Thoracic aorta (tissue), 2 donors: ENCODE measurements at places on chromosomes 7 and 10.

GRCh38 chr10:102982296-102982695 lies 64.2 kb downstream of the CNNM2 start:
- no peak for DNase-seq
- peaks cover 21% of the 10 kb centered on the region for H3K4me1 ChIP-seq
- H3K27me3 ChIP-seq = no peaks in the 10 kb centered on the region
- H3K4me3 ChIP-seq = no peak overlapping the region
- H3K36me3 ChIP-seq = no peaks in the 10 kb centered on the region

DNA sequence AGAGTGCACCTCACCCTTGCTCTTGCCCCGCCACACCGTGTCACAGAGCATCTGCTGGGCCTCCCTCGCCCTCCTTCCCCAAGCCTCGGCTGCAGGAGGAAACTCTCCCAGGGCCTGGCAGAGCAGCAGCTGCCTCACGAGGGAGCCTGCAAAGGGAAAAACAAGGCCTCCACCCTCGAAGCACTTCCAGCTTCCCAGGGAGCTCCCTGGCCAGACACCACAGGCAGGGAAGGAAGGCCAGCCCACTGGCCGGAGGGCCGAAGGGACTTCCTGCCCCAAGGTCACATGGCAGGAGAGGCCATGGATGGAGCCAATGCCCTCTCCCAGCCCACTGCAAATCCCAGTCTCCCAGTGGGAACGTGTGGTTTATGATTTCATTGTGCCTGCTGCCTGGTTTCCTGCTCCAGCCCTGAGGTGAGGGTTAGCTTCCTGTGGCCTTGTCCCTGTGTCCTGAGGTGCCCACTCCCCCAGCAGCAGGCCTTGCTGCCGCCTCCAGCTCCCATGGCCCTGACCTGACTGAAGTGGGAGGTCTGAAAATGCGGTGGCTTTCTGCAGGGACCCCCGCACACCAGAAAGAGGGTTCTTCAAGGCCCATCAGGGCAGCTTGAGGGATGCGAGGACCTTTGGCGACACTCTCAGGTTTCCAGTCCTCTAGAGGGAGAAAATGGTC lies 100.5 kb upstream of the PPIF start:
- peak overlapping the region; percentile 98 for H3K27ac ChIP-seq
- DNase-seq = no peak
- H3K4me3 ChIP-seq = peak overlapping the region; percentile 4

DNA sequence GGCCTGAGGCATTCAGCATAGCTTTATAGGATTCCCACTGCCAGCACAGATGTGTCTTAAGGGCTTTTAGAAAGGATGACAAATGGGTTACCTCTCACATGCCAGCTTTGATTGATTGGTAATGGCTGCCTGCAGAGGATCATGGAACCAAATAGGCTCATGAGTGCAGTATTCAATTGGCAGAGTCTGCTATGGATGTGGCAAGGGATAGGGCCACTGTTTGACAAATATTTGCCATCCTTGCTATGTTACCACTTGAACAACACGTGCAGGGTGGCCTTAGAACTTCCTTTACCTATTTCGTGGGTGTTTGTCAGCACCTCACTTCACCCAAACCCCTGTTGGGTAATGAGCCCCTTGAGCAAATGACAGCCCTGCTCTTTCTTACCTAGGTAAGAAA lies 139.2 kb downstream of the C10orf105 start:
- no peak overlapping the region for H3K4me3 ChIP-seq
- H3K27ac ChIP-seq = no peak overlapping the region
- no peaks in the 10 kb centered on the region for H3K27me3 ChIP-seq
- no peaks in the 10 kb centered on the region for H3K36me3 ChIP-seq
- DNase-seq = no peak
- H3K4me1 ChIP-seq = peaks cover 3% of the 10 kb centered on the region

- DNase-seq = no peak
- H3K4me1 ChIP-seq = no peaks in the 10 kb centered on the region
- H3K4me3 ChIP-seq = no peak overlapping the region
- H3K27ac ChIP-seq = no peak overlapping the region
- no peaks in the 10 kb centered on the region for H3K36me3 ChIP-seq
Measured at GRCh38 chr10:126844406-126844805, 60.8 kb upstream of the DOCK1 start.

DNA sequence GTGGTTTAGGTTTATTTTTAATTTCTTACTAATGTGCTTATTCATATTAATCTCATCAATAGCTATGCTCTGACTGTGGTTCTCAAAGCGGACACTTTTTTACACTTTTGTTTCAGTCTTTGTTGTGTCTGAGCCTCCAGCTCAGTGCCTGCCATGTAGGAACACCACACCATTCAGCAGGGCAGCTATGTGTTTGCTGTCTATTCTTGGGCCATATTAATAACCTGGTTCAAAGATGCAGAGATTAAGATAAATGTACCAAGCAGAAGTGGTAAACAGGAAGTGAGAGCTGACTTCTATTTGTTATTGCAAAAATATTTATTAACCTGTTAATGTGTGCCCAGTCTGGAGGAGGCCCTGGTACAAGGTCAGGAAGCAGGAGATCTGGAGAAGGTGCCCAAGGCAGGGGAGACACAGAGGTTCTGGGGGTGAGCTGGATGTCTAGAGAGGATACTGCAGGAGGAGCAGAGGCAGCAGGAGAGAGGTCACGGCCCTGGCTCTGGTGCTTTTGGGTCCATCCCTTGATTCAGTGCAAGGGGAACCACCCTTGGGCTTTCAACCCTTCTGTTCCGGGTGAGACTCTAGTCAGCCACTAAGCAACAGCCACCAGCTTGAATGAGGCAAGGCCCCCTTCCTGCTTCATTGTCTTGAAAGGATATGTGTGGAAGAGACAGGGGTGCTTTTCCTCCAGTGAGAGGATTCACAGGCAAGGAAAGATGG lies 1.9 kb downstream of the TBXAS1 start:
- DNase-seq = no peak
- no peaks in the 10 kb centered on the region for H3K27me3 ChIP-seq
- H3K4me3 ChIP-seq = peak overlapping the region; percentile 54
- no peaks in the 10 kb centered on the region for H3K36me3 ChIP-seq
- H3K27ac ChIP-seq = no peak overlapping the region
- H3K4me1 ChIP-seq = no peaks in the 10 kb centered on the region

DNA sequence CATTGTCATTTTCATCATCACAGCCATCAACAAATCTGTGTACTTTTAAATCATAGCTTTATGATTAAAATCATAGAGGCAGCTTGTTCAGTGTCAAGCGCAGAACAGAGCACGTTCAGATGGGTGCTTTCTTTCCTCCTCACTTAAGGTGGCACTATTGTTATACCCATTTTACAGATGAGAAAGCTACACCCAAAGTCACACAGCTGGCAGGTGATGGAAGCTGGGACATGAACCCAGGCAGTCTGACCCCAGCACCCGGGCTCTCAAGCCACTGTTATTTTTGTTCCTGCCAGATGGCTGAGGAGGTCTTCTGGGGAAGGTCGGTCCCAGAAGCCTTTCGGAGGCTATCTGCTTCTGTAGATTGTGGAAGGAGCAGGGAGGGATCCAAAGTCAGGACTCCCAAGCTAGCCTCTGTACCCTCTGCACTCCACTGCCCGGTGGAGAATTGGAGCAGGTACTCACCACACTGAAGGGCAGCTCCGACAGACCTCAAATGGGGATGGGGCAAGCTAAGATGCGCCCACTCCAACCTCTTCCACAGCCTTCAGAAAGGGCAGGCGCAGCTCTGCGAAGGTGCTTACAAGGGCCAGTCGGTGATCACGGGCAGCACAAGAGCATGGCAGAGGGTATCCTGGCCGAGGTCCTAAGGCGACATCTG lies 610 bp downstream of the AVPI1 start:
- H3K27ac ChIP-seq = peak overlapping the region; percentile 89
- no peaks in the 10 kb centered on the region for H3K36me3 ChIP-seq
- H3K4me1 ChIP-seq = peaks cover 49% of the 10 kb centered on the region
- no peaks in the 10 kb centered on the region for H3K27me3 ChIP-seq

GRCh38 chr10:95742962-95743535 lies 12.9 kb upstream of the ENTPD1 start:
- H3K27ac ChIP-seq = no peak overlapping the region
- H3K27me3 ChIP-seq = no peaks in the 10 kb centered on the region
- no peak overlapping the region for H3K4me3 ChIP-seq
- H3K4me1 ChIP-seq = peaks cover 18% of the 10 kb centered on the region

DNA sequence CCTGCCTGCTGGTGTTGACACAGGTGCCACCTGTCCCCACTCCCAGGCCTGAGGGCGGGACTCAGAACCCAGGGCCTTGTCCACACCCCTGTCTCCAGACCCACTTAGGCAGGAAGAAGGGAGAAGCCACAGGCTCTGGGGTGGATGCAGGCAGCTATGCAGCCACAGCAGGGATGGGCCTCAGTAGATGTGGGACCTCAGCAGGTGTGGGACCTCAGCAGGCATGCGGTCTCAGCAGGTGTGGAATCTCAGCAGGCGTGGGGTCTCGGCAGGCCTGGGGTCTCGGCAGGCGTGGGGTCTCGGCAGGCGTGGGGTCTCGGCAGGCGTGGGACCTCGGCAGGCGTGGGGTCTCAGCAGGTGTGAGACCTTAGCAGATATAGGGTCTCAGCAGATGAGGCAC lies 118.0 kb upstream of the PITRM1 start:
- no peaks in the 10 kb centered on the region for H3K27me3 ChIP-seq
- H3K4me3 ChIP-seq = no peak overlapping the region
- DNase-seq = no peak
- no peaks in the 10 kb centered on the region for H3K36me3 ChIP-seq
- no peaks in the 10 kb centered on the region for H3K4me1 ChIP-seq
- H3K27ac ChIP-seq = no peak overlapping the region

GRCh38 chr7:116708861-116709260 lies 36.9 kb downstream of the MET start:
- no peak overlapping the region for H3K4me3 ChIP-seq
- no peaks in the 10 kb centered on the region for H3K36me3 ChIP-seq
- H3K27me3 ChIP-seq = no peaks in the 10 kb centered on the region
- H3K27ac ChIP-seq = no peak overlapping the region
- no peak for DNase-seq
- H3K4me1 ChIP-seq = peaks cover 7% of the 10 kb centered on the region

- no peak overlapping the region for H3K27ac ChIP-seq
- no peaks in the 10 kb centered on the region for H3K27me3 ChIP-seq
- no peaks in the 10 kb centered on the region for H3K36me3 ChIP-seq
Measured at GRCh38 chr10:99456931-99457288, 26.5 kb upstream of the GOT1 start.

DNA sequence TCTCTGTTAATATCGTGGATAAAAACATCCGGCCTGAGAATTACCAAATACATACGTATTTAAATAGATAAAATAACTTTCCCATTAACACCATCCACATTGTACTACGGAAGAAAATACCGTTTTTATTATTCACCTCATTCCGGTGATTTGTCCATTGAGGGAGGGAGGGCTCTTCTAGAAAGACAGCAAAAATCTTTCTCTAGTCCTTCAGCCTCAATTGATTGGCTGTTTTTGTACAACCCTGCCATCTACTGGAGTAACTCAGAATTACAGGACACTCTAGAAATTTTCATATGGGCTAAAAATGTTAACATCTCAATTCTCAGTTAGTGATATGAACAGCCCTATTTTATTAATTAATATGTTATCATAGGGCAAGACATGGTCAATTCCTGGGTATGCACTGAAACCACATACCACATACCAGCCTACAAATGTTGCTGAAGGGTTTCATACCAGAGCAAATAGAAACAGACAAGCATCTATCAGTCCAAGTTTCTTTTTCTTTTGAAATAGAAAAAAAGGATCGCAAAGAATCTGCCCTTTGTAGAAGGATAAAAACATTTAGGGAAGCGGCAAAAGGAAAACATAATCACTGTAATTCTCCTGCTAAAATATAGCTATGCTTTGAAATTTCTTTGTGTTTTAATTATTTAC lies 55.8 kb upstream of the CDCA7L start:
- no peak overlapping the region for H3K4me3 ChIP-seq
- H3K27ac ChIP-seq = no peak overlapping the region
- no peaks in the 10 kb centered on the region for H3K4me1 ChIP-seq
- H3K36me3 ChIP-seq = no peaks in the 10 kb centered on the region

- H3K27me3 ChIP-seq = no peaks in the 10 kb centered on the region
- no peaks in the 10 kb centered on the region for H3K4me1 ChIP-seq
- no peak overlapping the region for H3K27ac ChIP-seq
Measured at GRCh38 chr7:8111282-8111960, 142.8 kb downstream of the GLCCI1 start.

GRCh38 chr10:133165556-133166503 lies 5.8 kb downstream of the KNDC1 start:
- no peak overlapping the region for H3K27ac ChIP-seq
- peaks cover 5% of the 10 kb centered on the region for H3K4me1 ChIP-seq
- no peaks in the 10 kb centered on the region for H3K36me3 ChIP-seq
- H3K4me3 ChIP-seq = no peak overlapping the region

DNA sequence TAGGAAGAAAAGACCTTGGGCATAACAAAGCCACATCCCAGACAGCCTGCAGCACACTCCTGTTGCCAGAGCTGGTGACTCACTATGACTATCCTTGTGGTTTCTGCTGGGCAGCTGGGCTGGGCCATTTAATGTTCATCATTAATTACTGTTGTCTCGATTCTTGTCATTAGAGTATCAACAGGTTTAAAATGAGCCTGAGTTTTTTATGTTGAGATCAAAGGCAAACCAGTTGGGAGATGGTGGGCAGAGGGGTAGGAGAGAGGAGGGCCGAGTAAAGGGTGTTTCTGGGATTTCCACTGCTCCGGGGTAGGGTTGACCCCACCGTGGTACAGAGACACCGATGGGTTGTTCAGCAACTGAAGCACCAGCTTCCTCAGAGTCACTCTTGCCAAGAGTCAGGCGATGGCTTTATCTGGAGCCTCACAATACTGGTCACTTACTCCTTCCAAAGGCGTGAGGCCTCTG lies 128.7 kb upstream of the LYZL1 start:
- H3K36me3 ChIP-seq = no peaks in the 10 kb centered on the region
- no peaks in the 10 kb centered on the region for H3K27me3 ChIP-seq
- no peak for DNase-seq
- H3K4me3 ChIP-seq = no peak overlapping the region
- H3K4me1 ChIP-seq = no peaks in the 10 kb centered on the region
- H3K27ac ChIP-seq = no peak overlapping the region

- H3K4me1 ChIP-seq = peaks cover 19% of the 10 kb centered on the region
- no peak for DNase-seq
- peaks cover 11% of the 10 kb centered on the region for H3K36me3 ChIP-seq
Measured at GRCh38 chr7:44979481-44980392, 922 bp upstream of the MYO1G start.

DNA sequence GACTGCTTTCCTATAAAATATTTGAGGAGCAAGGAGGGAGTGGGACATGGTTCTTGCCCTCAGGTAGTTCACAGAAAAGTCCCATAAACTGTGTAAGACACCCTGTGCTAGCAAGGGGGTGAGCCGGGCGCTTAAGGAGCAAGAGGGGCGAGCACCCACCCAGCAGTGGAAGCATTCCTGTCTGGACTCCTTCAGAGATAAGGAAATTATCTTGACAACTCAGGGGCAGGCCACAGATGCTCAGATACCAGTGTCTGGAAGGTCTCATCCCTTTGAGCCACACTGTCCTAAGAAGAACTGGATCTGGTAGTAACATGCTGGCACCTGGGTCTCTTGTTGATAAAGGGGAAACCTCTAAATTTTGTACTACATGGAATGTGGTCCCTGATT lies 54.1 kb downstream of the DAGLB start:
- peaks cover 19% of the 10 kb centered on the region for H3K36me3 ChIP-seq
- H3K27me3 ChIP-seq = no peaks in the 10 kb centered on the region
- DNase-seq = no peak
- H3K27ac ChIP-seq = peak overlapping the region; percentile 38
- no peak overlapping the region for H3K4me3 ChIP-seq

- H3K27ac ChIP-seq = no peak overlapping the region
- H3K4me1 ChIP-seq = no peaks in the 10 kb centered on the region
- DNase-seq = no peak
- no peak overlapping the region for H3K4me3 ChIP-seq
- no peaks in the 10 kb centered on the region for H3K36me3 ChIP-seq
Measured at GRCh38 chr10:86068231-86069054, 298.2 kb downstream of the GRID1 start.
